NCI-H1694 (cell line): ENCODE measurements at places on chromosomes 11 and 22.
A peak's percentile ranks its signal among the peaks of the same experiment; 100 is the strongest.

DNA sequence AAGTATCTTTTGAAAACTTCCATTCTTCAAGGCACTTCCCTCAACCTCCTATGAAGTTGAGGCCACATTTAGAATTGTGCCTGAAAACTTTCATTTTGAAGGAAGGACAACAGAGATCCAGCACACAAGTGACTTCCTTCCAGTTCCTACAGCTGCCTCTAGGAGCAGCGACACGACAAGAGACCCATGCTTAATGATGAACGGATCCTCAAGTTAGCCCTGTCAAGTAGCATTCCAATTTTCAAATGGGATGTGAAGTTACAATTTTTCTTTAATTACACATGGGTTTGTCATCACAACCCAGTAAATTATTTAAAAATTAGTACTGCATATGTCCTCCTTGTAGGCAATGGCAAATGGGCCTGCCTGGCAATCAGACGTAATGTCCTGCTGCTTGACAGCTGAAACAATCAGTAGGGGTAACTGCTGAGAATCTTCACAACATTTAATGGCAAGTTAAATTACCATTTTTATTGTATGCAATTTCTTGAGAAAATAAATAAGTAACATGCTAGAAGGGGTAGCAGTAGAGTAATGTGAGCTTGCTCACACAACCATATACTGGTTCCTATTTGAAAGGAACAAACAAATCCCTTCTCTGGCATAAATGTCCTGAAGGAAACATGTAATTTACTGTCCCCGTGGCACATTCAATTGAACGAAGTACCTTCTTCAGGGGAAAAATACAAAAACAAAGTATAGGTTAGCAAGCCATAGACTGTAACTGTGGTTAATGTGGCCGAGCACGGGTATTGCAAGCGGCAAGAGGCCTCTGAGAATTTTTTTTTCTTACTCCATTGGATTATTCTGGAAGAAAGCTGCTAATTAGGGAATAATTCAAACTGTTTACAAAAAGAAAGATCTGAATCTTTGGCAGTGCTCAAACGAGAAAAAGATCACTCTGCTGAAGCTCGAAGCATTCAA lies 288.3 kb downstream of the CADM1 start:
- no peak for DNase-seq

DNA sequence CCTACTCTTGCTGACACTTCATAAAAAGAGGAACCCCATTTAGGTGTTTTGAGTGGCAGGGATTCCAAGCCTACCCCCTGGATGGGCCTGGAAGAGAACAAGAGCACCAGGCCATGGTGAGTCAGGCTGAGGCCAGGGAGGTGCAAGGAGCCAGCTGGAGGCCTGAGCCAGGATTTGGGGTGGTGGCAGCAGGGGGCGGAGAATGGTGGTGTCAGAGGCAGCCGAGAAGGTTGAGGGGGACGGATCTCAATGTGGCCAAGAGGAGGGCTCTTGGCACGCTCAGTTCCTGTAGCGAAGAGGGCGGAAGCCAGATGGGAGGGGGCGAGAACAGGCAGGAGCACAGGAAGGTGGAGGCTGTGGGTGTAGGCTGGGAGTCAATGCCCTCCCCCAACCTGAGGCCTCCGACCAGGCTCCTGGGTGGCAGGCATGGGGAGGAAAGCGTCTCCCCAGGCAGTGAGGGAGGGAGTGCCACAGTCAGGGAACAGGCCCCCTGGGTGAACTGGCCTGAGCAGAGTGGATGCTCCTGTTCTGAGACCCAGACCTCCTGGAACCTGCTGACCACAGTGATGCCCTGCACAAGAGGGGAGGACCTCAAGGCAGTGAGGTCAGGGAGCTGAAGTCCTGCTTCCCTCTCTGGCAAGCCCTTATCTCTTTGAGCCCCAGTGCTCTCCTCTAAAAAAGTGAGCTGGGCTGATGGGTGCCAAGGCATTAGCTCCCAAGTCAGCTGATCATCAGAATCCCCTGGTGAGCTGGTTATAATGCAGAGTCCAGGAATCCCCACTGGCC lies 13.9 kb downstream of the RTN4RL2 start:
- peak; percentile 14 for DNase-seq

DNA sequence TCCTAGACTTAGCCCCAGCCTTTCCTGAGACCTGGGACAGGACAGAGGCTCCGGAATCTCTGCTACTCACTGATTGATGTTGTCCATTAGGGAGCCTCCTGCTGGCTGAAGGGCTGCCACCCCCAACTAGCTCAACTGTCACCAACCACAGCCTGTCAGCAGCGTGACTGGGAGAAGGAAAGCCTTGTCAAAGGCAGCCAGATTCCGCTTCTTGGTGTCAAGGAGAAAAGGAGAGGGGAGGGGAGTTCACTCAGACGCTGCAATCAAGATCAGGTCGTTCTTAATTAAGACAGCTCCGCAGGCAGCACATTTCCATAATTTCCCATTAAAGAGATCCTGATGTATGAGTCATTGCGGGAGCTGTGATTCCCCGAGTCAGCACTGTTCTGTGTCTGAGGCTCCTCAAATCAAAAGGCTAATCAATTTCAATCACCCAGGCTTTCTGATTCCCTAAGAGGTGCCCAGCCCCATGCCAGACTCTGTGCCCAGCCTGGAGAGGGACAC lies 152.8 kb upstream of the ZBED5 start:
- no peak for DNase-seq

DNA sequence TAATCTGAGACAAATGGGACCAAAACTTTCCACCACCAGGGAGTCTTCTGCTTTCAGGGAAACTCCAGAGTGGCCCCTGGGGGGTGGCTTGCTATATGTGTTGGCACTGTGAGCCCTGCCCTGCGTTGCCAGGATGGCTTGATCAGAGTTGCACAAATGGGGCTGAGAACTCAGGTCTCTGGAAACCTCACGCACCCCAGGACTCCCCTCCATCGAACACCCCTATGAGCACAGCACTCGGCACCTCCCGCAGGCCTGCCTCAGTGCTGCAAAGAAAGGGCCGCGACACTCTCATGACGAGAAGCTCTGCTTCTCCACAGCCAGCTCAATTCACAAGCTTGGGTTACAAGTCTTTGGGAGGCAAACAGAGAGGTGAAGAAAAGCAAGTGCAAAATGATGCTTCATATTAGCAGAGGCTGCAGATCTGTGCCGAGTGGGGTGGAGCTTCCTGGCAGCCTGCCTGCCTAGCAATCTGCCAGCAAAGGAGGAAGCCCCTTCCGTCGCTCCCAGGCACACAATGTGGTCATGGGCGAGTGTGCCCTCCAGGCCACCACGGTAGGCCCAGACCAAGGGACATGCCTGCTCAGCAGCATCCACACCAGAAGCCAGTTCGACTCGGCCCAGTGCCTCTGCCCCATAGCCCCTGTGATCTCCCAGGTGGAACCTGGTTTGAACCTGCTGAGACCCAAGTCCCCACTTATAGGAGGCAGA lies 55.7 kb downstream of the MYH9 start:
- DNase-seq: peak; percentile 53

DNA sequence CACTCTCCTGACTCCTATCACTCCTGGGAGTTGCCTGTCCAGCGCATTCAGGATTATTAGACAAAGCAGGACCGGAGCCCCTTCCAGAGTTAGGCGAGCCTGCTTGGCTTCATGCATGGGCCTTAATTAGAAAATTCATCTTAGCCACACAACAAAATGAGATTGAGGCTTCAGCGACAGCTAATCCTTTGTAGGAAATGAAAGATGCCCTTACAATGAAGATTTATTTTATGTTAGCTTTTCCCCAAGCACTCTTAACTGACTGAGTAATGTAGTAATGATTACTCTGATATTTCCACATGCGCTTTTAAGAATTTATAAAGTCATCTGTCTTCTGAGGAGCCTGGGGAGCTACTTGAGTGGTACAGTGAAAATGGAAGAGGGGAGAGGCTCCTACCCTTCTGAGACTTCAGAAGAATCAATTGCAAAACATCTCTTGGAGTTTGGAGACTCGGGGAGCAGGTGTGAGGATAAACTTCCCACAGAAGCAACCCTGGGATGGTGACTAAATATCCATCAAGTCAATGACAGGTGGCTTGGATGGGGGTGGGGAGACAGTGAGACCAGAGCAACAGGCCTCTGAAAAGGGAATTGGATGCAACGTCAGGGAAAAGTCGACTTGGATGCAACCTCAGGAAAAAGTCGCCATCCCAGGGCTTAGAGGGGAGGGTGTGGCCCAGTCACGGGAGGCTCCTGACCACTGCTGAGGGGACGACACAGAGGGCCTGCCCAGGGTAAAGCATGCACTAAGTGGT lies 434.5 kb upstream of the B3GAT1 start:
- no peak for DNase-seq

DNA sequence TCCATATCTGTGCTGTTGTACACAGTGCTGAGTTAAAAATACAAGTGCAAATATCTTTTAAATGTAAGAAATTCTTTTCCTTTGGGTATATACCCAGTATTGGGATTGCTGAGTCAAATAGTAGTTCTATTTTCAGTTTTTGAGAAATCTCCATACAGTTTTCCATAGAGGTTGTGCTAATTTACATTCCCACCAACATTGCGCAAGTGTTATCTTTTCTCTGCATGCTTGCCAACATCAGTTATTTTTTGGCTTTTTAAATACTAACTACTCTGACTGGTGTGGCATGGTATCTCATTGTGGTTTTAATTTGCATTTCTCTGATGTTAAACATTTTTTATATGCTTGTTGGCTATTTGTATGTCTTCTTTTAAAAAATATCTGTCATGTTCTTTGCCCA lies 6.5 kb downstream of the OR52E8 start:
- DNase-seq: no peak

- DNase-seq: no peak
These were observed 65.6 kb upstream of the EIF3D start for GRCh38 chr22:36594569-36594968.

DNA sequence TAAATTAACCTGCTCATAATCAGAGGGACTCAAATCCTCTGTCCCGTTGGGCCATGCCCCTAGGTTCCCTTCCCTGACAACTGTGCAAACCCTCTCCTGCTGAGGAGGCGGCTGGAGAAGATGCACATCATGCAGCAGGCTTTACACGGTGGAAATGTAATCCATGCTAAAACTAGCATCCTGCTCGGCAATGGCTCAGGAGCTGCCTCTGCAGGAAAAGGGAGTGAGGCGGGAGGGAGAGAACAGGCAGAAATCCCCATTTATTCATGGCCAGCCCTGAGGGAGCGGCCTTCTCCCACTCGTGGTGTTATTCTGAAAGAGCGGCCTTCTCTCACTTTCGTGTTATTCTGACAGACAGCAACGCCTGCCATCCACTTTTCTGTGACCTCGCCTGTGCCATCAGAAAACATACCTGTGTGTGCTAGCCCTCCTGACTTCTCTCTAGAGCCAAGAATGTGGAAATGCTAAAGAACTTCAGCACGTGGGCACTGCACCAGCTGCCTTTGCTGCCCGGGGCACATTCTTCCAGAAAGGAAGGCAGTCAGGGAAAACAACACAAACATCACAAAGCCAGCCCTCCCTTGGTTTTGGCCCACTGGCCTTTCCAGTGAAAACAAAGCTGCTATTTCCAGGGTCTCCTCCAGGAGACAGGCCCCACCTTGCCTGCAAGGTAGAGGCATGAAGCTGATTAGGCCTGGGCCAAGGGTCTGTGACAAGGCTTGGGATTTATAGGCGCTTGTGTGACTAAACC lies 62.9 kb upstream of the BID start:
- DNase-seq: no peak

DNA sequence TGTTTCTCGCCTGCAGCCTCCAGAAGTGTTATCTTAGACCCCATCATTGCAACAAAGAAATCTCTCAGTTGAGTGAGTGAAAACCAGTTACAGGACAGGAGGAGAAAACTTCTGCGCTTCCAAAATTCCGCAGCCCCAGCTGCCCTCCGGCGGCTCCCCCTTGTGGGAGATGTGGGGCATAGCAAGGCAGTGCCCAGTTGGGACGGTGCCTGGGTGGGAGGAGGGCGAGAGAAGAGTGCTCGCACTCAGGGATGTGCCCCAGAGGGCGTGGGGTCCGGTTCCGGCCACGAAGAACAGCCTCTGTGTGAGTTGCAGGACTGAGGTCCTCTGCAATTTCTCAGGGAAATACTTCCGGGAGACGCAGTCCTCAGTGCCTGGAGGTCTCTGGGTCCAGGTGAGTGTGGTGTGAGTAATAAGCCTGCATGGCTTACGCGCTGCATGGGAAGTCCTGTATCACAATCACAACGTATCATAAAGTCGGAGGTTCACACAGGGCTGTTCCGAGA lies 87.0 kb upstream of the BLID start:
- DNase-seq: no peak

GRCh38 chr11:6315811-6316425 lies 4.4 kb downstream of the CAVIN3 start:
- no peak for DNase-seq

GRCh38 chr11:67031791-67032561 lies 9.0 kb downstream of the SYT12 start:
- no peak for DNase-seq

GRCh38 chr11:45157247-45158209 lies 11.1 kb downstream of the PRDM11 start:
- DNase-seq: no peak

DNA sequence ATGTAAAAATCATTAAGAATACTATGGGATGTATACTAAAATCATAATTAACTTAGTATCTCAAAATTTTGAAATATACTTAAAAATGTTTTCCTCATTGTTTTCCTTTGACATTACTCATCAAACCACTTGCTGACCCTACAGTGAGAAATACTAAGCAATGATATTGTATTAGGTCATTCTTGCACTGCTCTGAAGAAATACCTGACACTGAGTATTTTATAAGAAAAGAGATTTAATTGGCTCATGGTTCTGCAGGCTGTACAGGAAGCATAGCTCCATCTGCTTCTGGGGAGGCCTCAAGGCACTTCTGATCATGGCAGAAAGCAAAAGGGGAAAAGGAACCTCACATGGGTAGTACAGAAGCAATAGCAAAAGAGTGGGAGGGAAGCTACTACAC lies 950.9 kb upstream of the CHORDC1 start:
- DNase-seq: no peak

GRCh38 chr11:101008961-101009689 lies 120.5 kb downstream of the PGR start:
- DNase-seq: no peak

DNA sequence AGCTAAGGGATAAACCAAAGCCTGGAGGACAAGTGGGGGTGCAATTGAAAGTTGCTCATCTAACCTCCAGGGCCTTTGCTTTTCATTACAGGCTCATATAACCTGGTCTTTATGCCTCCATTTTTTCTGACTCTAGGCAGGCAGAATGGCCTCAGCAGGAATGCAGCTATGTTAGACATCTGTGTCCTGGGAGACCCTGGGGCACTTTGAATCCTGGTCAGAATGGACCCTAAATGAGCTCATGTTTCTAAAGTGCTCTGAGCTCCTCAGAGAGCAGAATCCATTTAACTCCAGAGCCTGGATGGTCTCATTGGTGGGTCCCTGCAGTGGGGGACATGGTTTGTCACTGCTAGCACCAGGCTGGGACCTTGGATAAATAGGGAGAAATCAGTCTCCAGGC lies 177.3 kb downstream of the KIRREL3 start:
- DNase-seq: no peak

- DNase-seq: no peak
These were observed 6.2 kb upstream of the SEC14L6 start for GRCh38 chr22:30552719-30553118.
